ENCODE measurements at places on chromosomes 5 and 9. TPM values are rescaled to one million over a fixed set of nuclear protein-coding genes. Genes with fewer than 3 reads are reported as not detected.

The ABLIM3 gene
- 7.4 TPM for total RNA-seq

The CKMT2 gene
- total RNA-seq, result 1.4 TPM

The FOXE1 gene
- not detected for total RNA-seq

The OCLN gene
- 6.2 TPM for total RNA-seq

GRCh38 chr5:137621861-137622823, 113.7 kb downstream of the KLHL3 start:
- peak; percentile 94 for DNase-seq

GRCh38 chr5:124948062-124948753, 201.8 kb upstream of the ZNF608 start:
- no peak for DNase-seq

- DNase-seq, result no peak
Measured at GRCh38 chr9:133712221-133713100, 25.7 kb downstream of the SARDH start.

DNA sequence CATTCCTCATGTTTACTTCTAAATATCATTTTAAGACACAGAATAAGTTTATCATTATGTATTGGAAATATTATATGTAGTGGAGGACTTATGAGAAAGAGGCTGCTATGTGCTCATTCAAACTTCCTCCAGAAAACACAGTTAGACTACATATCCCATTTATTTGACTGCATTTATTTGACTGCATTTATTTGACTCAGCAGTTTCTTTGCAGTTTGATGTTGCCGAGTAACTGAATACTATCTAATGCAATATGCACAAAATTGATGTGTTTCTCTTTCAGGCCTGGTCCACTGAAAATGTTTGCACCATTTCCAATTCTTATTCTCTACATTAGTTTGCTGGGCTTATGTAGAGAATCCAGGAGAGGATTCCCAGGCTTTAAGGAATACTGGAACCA, 89.9 kb upstream of the FBN2 start:
- no peak for DNase-seq

GRCh38 chr9:99855467-99856176, 33.9 kb downstream of the NR4A3 start:
- DNase-seq, result no peak

DNA sequence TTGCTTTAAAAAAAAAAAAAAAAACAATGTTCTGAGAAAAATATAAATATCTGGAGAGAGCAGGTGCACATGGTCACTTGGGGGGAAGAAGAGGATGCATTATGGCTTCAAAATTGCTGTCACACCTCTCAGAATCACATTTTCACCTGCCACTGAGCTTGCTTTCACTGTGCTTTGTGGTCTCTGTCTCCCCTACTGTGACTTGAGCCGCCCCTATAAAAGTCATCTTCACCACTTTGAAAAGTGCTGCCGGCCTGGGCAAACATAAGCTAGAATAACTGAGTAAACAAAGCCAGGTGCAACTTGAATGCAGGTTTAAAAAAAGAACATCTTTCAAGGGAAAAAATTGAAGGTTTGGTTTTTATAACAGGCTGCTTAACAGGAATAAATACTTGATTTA, 368.1 kb upstream of the GRIA1 start:
- DNase-seq, result no peak

GRCh38 chr5:88509403-88509802, 240.8 kb upstream of the TMEM161B start:
- DNase-seq, result no peak

DNA sequence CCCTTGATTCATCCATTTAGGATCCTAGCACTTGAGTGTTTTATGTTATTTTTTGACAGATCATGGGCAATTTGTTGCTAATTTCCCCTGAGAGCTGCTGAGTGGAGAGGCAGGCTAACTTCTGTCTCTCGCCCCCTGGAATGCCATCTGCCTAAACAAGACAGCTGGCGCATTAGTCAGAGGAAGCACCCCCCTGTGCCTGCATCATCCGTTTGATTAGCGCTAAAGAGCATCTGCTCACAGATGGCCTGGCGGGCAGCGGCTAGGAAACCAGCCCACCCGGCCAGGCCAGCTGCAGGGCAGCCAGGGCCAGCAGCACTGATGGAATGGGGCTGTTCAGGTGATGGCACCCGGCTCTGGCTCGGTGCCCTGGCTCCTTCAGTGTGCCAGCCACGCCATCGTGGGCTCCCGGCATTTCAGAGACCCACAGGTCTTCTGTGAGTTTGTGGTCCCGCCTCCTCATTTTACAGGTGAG, 22.9 kb upstream of the ASS1 start:
- DNase-seq, result peak; percentile 94

Data from osteoblast (primary cell).